Gastrocnemius medialis (tissue), 4 donors: ENCODE measurements at places on chromosomes 2 and 18. TPM values are rescaled to one million over a fixed set of nuclear protein-coding genes. Genes with fewer than 3 reads are reported as not detected.

AQP12B gene
- not detected for total RNA-seq

STPG4 gene
- total RNA-seq, result not detected

FOSL2 gene
- total RNA-seq, result 210 TPM

ADRA2B gene
- 5.6 TPM for total RNA-seq

SMAD2 gene
- 65.2 TPM for total RNA-seq

VIT gene
- total RNA-seq, result 18.7 TPM

C2orf78 gene
- total RNA-seq, result not detected

ABCG5 gene
- total RNA-seq, result not detected

AKAIN1 gene
- not detected for total RNA-seq

GPR45 gene
- total RNA-seq, result not detected

BMP10 gene
- not detected for total RNA-seq

SLC5A7 gene
- 0.04 TPM for total RNA-seq

REG3A gene
- not detected for total RNA-seq

STAT4 gene
- total RNA-seq, result 1.0 TPM

SULT1C2 gene
- total RNA-seq, result 3.2 TPM

INPP5D gene
- 18.7 TPM for total RNA-seq

C2orf80 gene
- total RNA-seq, result not detected

NPHP1 gene
- 5.1 TPM for total RNA-seq

ABI2 gene
- 9.9 TPM for total RNA-seq

TEX51 gene
- total RNA-seq, result not detected

DAW1 gene
- total RNA-seq, result not detected

PLA2R1 gene
- 0.39 TPM for total RNA-seq

CPO gene
- 0.29 TPM for total RNA-seq

GAD1 gene
- total RNA-seq, result not detected

CYP26B1 gene
- total RNA-seq, result 2.7 TPM

EGR4 gene
- total RNA-seq, result not detected

C2orf66 gene
- not detected for total RNA-seq

CNRIP1 gene
- 6.7 TPM for total RNA-seq

LYPD6 gene
- total RNA-seq, result 0.46 TPM

EVX2 gene
- total RNA-seq, result not detected

ACMSD gene
- total RNA-seq, result not detected

EN1 gene
- total RNA-seq, result 11.0 TPM

MROH2A gene
- total RNA-seq, result not detected

RPRM gene
- total RNA-seq, result not detected

IL1B gene
- not detected for total RNA-seq

ALLC gene
- not detected for total RNA-seq

FBLN7 gene
- 3.3 TPM for total RNA-seq

CHPF gene
- total RNA-seq, result 25.2 TPM

PTPN18 gene
- 3.0 TPM for total RNA-seq

PKDCC gene
- 208 TPM for total RNA-seq

GPAT2 gene
- 1.1 TPM for total RNA-seq

HOXD8 gene
- total RNA-seq, result 12.0 TPM

RESP18 gene
- not detected for total RNA-seq

MAPK4 gene
- total RNA-seq, result 1.7 TPM

ARID5A gene
- total RNA-seq, result 9.0 TPM

TMEM17 gene
- total RNA-seq, result 1.8 TPM

B3GNT7 gene
- 0.10 TPM for total RNA-seq

BOLL gene
- 2.7 TPM for total RNA-seq

CCDC85A gene
- 6.5 TPM for total RNA-seq

KLHL14 gene
- not detected for total RNA-seq

KCNG2 gene
- not detected for total RNA-seq

SCYGR6 gene
- not detected for total RNA-seq

RGPD3 gene
- total RNA-seq, result 0.23 TPM

RNF125 gene
- 0.85 TPM for total RNA-seq
